ENCODE measurements at places on chromosomes 5 and 9.

GRCh38 chr9:79731171-79731890 lies 159.6 kb downstream of the TLE4 start:
- no peak for DNase-seq

- DNase-seq: no peak
Observed at GRCh38 chr5:101561018-101561417, 657.9 kb upstream of the ST8SIA4 start.

GRCh38 chr9:74639112-74639511 lies 142.0 kb downstream of the RORB start:
- no peak for DNase-seq

GRCh38 chr5:168701641-168702040 lies 122.5 kb upstream of the PANK3 start:
- DNase-seq: no peak

- no peak for DNase-seq
Observed at GRCh38 chr5:120447706-120448239, 16.3 kb upstream of the PRR16 start.

GRCh38 chr5:58958701-58959100 lies 375.8 kb downstream of the RAB3C start:
- no peak for DNase-seq

- no peak for DNase-seq
Observed at GRCh38 chr5:87034557-87034956, 233.1 kb upstream of the RASA1 start.

GRCh38 chr9:109918339-109919163 lies 138.6 kb downstream of the PALM2AKAP2 start:
- no peak for DNase-seq

GRCh38 chr5:85681871-85682270 lies 935.9 kb upstream of the COX7C start:
- DNase-seq: no peak

- no peak for DNase-seq
Observed at GRCh38 chr9:34059281-34059680, 10.6 kb upstream of the UBAP2 start.

- no peak for DNase-seq
Observed at GRCh38 chr9:6356441-6356840, 28.3 kb downstream of the TPD52L3 start.

DNA sequence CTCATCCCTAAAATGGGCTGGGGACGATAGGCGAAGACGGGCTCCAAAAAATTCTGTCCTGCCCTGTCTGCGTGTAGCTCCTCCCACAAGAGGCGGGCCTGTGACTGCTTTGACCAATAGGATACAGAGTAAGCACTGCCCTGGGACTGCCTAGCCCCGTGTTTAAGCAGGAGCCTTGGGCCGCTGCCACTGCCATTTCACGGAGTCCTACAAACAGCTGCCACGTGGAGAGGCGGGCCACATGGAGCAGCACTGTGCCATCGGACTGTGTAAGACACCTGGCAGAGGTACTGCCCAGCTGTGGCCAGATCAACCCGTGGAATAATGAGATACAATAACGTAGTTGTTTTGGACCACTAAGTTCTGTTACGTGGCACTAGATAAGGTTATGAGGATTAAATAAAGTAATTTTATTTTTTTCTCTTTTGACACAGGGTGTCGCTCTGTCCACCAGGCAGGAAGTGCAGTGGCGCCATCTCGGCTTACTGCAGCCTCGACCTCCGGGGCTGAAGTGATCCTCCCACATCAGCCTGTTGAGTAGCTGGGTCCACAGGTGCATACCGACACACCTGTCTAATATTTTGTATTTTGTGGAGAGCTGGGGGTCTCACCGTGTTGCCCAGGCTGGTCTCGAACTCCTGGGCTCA lies 87.2 kb downstream of the LMNB1 start:
- DNase-seq: no peak

DNA sequence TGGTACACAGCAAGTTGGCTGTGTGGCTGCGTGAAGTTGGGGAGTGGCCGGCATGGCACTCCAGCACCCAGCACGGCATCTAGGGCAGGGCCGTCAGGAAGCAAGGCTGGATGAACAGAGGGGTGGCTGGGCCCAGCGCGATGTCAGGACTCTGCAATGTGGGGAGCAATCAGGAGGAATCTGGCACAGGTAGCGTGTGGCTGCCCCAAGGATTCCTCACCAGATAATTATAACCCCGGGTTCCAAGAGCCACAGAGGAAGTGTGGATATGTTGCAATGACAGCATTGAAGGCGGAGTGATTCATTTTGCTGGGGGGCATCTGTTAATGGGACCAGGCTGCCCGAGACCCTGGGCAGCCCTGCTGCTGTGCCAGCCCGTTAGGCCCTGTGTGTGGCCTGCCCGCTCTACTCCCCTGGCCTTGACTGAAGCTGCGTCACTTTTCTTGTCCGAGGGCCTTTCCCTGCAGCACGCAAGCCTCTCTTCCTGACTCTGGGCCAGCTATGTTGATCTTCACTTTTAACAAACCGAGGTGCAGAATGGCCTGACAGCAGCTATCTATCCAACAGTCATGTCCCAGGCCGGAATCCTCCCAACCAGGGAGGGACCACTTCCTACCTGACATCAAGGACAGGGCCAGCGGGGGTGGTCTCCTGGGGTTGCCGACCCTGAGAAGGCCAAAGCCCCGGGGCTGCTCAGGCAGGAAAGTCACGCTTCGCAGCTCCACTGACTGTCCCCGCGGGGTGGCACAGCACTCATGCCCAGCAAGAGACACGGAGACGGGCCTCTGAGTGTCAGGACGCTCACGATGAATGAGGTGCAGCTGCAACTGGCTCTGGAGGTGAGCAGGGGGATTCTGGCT lies 118.0 kb upstream of the PHYKPL start:
- DNase-seq: no peak

DNA sequence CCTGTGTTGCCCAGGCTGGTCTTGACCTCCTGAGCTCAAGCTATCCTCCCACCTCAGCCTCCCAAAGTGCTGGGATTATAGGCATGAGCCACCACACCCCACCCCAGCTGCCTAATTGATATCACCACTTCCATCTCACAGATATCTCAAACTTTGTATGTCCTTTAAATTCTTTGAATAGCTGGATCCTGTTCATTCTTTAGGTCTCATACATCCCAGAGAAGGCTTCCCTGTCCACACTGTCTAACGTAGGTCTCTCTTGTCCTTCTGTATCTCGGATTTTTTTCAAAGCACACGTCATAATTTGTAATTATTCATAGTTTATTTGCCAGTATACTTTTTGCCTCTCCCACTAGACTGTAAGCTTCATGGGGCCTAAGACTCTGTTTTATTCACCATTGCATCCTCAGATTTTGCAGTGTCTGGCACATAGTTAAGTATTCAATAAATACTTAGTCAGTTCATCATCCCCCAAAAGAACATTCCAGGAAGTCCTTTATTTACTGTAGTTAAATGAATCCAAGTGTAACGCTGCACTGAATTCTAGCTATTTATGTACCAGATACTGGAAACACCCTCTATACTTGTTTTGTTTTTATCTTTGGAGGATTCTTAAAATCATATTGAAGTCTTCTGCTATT lies 10.5 kb downstream of the ARSK start:
- DNase-seq: no peak

GRCh38 chr9:68533678-68534077 lies 7.0 kb downstream of the TMEM252 start:
- no peak for DNase-seq

DNA sequence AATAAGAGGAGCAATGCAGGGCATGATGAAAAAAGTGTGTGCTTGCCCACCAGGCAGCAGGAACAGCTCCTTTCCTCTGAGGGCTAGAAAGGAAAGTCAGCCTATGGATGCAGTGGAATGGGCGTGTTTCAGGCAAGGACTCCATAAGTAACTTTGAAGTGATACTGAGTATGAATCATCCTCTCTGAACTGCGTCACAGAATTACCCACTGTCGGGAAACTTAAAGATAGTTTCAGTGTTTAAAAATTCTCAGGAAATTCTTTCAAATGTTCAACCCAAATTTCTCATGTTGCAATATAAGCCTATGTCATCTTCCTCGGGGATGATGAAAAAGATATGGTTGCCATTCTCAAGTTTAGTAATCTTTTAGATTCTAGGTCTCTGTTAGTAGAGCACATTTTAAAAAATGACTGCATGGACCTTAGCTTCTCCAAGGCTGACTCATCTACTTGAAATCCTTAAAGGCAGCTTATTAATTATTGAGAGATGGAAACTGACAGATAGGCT lies 27.7 kb downstream of the PTCD2 start:
- DNase-seq: no peak

- DNase-seq: no peak
Observed at GRCh38 chr5:34919077-34919476, 3.6 kb downstream of the BRIX1 start.

DNA sequence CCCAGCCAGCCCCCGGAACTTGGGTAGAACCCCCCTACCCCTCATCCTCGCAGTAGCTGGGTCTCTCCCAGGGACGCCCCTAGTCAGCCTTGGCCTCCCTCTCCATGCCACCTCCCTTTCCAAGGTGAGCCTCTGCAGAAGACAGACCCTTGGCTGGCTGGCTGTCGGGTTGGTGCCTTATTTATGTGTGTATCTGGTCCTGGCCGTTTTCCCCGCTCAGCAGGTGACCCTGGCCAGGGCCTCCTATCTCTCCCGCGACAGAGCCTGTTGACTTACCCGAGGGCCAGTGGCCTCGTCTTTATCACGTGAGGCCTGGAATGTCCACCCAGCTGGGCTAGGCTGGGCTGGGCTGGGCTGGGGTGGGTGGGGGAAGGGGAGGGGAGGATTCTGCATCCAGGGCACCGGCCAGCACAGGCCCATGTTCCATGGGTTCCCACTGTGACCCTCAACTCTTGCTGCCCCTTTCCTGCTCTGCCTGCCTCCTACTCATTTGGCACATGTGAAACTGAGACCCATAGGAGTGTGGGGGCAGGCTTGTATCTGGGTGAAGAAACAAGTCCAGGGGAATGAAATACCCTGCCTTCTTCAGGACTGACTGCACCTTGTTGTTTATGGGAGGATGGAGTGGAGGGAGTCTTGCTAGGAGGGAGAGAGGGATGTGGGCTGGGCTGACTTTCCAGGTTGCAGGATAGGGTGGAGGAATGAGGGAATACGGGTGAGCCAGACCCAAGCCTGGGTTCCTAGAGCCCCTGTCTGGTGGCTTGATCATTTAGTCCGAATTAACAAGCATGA lies 3.1 kb downstream of the CXXC5 start:
- DNase-seq: no peak

- DNase-seq: no peak
Observed at GRCh38 chr9:135251331-135251761, 163.9 kb downstream of the OLFM1 start.

DNA sequence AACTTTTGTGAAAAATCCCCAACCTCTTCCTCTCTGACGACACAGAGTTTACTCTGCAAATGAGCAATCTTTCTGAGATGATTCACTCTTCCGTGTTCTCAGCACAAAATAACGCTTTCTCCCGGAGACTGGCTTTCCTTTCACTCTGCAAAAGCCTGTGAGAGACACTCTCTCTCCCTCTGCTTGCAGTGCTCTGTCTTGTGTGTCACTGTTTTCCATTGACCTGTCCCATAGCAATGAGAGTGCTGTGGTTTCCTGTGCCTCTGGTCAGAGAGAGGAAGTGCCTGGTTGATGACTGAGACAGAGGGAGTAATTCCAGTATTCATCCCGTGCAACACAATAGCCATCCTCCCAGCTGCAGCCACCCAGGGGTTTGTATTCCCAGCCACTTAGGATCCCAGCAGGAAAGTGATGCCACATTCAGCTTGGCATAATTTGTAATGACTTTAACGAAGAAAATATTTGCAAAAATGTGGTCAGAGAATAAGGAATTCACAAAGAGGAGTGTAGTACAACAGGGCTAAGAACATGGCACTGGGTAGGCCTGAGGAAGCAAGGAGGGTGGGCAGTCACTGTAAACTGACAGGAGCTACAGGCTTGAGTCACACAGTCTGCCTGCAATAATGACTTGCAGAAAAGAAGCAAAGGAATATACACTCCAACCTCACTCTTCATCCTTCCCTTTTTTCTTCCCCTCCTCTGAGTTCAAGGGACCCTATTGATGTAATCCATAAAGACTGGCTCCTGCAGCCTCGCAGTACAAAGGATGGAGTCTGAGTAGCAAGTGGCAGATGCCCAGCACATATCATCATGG lies 463.5 kb upstream of the RGMB start:
- DNase-seq: no peak

DNA sequence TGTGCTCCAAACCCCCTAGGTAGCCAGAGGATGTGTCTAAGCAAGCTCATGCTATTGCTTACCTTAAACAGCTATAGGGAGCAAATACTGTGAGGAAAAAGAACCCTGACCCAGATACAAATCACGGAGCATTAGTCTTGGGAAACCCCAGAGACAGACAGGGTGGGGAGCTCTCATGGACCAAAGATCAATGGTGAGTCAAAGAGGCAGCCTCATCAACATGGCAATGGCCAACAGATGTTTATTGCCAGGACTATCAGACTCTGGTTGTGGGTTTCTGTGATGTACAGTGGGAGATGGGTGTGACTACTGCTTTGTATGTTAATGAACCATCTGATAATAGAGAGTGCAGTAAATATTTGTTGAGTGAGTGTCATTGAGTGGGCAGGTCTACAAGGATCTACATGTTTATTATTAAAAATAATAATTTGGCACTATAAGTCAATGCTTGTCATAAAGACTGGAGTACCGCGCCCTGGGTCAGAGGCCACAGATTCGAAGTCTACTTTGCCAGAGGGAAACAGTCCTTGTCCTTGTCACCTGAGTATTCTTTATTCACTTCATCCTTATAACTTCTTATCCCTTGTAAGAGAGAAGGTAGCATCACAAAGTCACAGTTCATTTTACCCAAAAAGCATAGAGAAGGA lies 56.5 kb upstream of the RAI14 start:
- DNase-seq: no peak

DNA sequence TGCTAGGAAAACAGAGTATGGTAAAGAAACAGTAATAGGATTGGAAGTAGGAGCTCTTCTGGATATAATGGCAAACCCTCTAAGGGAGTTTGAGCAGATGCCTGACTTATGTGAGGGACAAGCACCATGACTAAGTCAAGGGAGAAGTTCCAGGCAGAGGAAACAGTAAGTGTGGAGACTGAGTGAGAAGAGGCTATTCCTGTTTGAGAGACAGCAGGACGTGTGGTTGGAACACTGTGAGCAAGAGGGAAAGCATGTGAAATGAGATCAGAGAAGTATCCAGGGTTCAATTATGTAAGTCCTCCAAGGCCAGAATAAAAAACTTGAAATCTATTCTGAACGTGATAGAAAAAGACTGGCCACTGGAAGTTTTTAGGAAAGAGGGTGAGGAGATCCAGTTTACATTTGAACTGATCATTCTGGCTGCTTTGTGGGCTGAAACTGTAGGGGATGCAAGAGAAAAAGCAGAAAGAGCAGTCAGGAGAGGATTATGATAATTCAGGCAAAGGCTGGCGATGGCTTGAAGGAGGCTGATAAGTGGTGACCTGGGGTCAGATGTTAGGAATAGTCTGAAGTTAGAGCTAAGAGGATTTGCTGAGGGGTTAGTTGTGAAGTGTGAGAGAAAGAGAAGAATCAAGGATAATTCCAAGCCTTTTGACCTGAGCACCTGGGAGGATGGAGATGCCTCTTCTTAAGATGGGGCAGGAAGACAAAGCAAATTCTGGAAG lies 19.2 kb downstream of the DMAC1 start:
- DNase-seq: no peak

DNA sequence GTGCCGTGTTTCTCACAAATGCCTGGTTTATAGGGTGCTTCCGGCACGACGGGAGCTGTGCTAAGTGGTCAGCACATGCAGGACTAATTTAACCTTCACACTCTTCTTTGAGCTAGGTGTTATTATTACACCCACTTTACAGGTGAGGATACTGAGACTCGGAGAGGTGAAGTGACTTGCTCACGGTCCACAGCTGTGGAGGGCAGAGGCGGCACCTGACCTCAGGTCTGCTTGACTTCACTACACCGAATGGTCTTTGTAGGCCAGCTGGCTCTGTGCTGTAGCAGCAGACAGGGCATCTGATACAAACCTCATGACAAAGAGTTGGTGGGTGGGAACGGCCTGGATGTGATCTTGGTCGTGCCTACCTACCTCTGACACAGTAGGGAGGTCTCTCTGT lies 102.0 kb upstream of the BOD1 start:
- DNase-seq: no peak

All from stimulated activated CD8-positive, alpha-beta memory T cell treated with anti-CD3 and anti-CD28 coated beads, Interleukin-15, amount 100 ng/mL, for 48 hours (primary cell).